Esophagus squamous epithelium (tissue), 5 donors: ENCODE measurements at places on chromosomes 2 and 18. TPM values are rescaled to one million over a fixed set of nuclear protein-coding genes. Genes with fewer than 3 reads are reported as not detected.

The UGT1A8 gene
- 0.35 TPM for total RNA-seq

DNA sequence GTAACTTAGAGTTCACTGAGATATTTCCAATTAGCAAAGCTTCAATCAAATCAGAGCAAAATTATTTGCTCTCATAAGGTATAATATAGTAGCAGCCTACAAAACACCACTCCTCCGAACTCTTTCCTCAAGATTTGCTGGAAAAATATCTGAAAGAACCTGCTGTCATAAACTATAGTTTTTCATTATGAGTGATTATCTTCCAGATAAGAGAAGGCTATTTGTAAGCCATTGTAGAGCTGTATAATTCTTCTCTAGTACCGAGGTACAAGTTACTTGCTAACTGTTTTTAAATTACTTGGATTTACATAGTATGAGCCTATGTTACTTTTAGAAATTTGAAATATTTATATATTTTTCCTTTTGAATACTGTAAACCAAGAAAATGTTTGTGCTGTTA, 2.1 kb downstream of the NDC80 start:
- DNase-seq = no peak

DNA sequence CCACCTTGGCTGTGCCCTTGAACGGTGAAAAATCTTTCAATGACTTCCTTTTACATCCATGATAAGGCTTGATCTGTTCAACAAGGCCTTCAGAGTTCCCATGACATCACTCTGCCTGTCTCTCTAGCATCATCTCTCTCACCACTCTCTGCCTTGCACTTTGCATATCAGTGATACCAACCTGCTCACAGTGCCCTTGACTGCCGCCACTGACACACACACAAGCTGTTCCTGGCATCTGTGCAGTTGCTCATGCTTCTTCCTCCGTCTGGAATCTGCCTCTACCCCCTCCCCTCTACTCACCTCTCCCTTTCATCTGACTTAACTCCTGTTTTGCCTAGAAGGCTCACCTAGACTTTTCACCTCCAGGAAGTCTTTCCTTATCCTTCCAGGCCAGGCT, 79.1 kb upstream of the SEC11C start:
- DNase-seq = no peak

DNA sequence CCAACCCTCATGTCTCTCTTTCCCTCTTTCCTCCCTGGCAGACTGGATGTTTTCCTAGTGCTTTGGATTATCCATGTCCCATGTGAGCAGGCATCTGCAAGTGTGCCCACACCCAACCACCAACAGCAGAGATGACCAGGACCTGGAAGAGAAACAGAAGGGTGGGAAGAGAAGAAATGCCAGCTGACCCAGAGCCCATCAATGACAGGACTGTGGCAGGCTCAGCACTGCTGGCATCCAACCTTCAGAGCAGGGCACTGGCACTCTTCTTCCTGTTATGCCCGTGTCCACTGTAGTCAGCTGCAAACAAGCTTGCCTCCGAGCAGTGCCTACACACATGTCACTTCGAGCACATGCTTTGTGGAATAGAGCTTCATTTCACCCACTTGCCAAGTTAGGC, 121.1 kb downstream of the TANC1 start:
- no peak for DNase-seq

The HOXD1 gene
- total RNA-seq = not detected

- no peak for DNase-seq
These were observed 616.6 kb downstream of the ZEB2 start for GRCh38 chr2:143903172-143903856.
